ENCODE measurements at places on chromosomes 1 and 21.

- no peaks in the 10 kb centered on the region for H3K36me3 ChIP-seq
- no peak overlapping the region for H3K4me3 ChIP-seq
- no peaks in the 10 kb centered on the region for H3K4me1 ChIP-seq
- DNase-seq, result no peak
- no peaks in the 10 kb centered on the region for H3K27me3 ChIP-seq
These were observed 247.9 kb upstream of the LYPLAL1 start for GRCh38 chr1:218925777-218926176.

- no peak overlapping the region for H3K4me3 ChIP-seq
- H3K36me3 ChIP-seq, result no peaks in the 10 kb centered on the region
These were observed 186.5 kb upstream of the VAMP3 start for GRCh38 chr1:7584643-7585042.

- H3K36me3 ChIP-seq, result no peaks in the 10 kb centered on the region
- peaks cover 13% of the 10 kb centered on the region for H3K4me1 ChIP-seq
- peak overlapping the region; percentile 65 for H3K4me3 ChIP-seq
These were observed 398 bp upstream of the SLC30A10 start for GRCh38 chr1:219928791-219929118.

DNA sequence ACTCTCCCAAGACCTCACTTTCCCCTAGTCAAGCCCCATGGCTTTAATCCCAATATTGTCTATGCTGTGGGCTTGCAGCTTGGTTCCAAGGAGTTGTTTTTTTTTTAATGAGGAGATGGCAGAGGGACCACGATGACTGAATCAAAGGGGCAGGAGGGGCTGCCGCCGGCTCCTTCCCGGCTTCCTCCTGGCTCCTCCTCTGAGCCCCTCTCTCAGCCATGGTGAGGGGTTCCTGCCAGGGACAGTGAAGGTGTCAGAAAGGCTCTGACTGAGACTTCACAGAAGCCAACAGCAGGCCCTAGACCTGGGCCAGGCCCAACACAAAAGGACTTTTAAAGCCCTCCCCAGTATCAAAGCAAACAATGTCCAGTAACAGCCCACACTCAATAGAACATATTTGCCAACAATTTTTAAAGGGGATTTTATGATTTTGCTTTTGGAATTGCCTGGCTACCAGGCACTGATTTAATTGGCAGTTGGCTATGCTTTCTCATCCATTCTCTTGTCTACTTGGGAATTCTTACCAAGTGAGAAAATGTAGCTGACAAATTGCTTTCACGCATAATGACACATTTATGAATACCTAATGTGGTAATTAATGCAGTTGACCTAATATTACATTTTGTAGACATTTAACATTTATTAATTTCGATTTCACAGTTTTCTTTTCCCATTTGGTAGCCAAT, 54.2 kb downstream of the FBXO2 start:
- no peak overlapping the region for H3K27ac ChIP-seq
- H3K27me3 ChIP-seq, result peaks cover 69% of the 10 kb centered on the region
- no peaks in the 10 kb centered on the region for H3K4me1 ChIP-seq
- H3K4me3 ChIP-seq, result no peak overlapping the region

DNA sequence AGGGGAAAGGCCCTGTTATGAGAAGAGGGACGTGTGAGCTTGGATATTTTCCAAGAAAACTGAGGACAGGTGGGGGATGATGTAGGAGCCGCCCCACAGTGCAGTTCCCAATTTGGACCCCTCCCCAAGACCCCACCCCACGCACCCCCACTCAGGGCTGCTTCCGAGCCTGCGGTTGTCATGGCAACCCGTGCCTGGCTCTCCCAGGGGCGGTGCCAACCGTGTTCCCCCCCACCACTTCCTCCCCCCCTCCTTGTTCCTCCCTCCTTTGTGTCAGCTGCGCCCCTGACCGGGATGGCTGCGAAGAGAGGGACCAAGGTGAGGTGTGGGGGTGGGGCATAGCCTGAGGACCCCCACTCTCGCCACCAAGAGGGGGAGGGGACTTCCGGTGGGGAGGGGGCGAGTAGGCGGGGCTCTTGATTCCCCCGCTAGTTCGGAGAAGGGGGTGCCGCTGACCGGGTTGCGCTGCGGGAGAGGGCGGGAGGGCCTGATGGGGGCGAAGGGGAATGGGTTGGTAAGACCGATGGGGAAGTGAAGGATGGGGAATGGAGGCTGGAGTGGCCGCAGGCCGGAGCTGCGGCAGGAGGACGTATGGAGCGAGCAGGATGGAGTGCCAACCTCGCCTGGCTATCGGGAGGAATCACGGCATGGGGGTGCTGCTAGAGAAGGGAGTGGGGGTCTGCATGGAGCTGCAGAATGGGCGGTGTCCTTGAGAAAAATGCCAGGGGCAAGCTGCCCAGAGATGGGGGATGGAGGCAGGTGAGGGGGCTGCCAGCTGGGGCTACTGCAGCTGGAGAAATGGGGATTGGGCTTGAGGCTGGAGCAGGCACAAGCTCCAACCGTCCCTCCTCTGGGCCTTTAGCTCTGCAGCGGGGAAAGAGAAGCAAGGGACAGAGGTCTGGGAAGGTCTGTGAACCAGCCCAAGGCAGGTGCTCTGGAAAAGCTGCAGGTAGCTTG, 953 bp downstream of the TRIM46 start:
- H3K27ac ChIP-seq, result no peak overlapping the region
- no peak for DNase-seq
- peaks cover 27% of the 10 kb centered on the region for H3K27me3 ChIP-seq
- peaks cover 42% of the 10 kb centered on the region for H3K4me1 ChIP-seq
- H3K36me3 ChIP-seq, result peaks cover 12% of the 10 kb centered on the region

GRCh38 chr1:26213335-26213905, 20.6 kb upstream of the CEP85 start:
- H3K4me3 ChIP-seq, result no peak overlapping the region
- no peaks in the 10 kb centered on the region for H3K27me3 ChIP-seq
- no peak overlapping the region for H3K27ac ChIP-seq
- no peaks in the 10 kb centered on the region for H3K36me3 ChIP-seq

- peak within 1 kb of the TSS; percentile 99 for H3K27ac ChIP-seq
- H3K4me3 ChIP-seq, result peak within 1 kb of the TSS; percentile 89
- peak; percentile 61 for DNase-seq
- H3K36me3 ChIP-seq, result peaks cover 35% of the 10 kb centered on the region
- peaks cover 90% of the 10 kb centered on the region for H3K4me1 ChIP-seq
These were observed at the start of gene PRDX6 for GRCh38 chr1:173477286-173478093. Gene PRDX6, plus strand, starts transcription at chr1:173477335. Its CDS starts 63 bp downstream, at chr1:173477398.

GRCh38 chr1:223248001-223248769, 105.1 kb upstream of the TLR5 start:
- no peak overlapping the region for H3K27ac ChIP-seq
- H3K36me3 ChIP-seq, result no peaks in the 10 kb centered on the region
- no peaks in the 10 kb centered on the region for H3K27me3 ChIP-seq
- H3K4me3 ChIP-seq, result no peak overlapping the region

DNA sequence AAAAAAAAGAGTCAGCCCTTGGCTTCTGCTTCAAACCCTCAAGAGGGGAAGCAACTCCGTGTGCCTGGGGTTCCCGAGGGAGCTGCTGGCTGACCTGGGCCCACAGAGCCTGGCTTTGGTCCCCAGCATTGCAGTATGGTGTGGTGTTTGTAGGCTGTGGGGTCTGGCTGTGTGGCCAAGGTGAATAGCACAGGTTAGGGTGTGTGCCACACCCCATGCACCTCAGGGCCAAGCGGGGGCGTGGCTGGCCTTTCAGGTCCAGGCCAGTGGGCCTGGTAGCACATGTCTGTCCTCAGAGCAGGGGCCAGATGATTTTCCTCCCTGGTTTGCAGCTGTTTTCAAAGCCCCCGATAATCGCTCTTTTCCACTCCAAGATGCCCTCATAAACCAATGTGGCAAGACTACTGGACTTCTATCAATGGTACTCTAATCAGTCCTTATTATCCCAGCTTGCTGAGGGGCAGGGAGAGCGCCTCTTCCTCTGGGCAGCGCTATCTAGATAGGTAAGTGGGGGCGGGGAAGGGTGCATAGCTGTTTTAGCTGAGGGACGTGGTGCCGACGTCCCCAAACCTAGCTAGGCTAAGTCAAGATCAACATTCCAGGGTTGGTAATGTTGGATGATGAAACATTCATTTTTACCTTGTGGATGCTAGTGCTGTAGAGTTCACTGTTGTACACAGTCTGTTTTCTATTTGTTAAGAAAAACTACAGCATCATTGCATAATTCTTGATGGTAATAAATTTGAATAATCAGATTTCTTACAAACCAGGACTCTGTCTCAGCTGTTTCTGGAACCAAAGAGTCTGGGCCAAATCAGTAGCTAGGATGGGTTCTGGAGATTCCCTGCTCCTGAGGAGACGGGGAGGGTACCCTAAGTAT, 26.8 kb upstream of the KDM4A start:
- no peak for DNase-seq
- no peak overlapping the region for H3K27ac ChIP-seq
- no peak overlapping the region for H3K4me3 ChIP-seq
- no peaks in the 10 kb centered on the region for H3K4me1 ChIP-seq
- peaks cover 7% of the 10 kb centered on the region for H3K27me3 ChIP-seq
- no peaks in the 10 kb centered on the region for H3K36me3 ChIP-seq

- peaks cover 6% of the 10 kb centered on the region for H3K27me3 ChIP-seq
- peaks cover 15% of the 10 kb centered on the region for H3K4me1 ChIP-seq
- no peaks in the 10 kb centered on the region for H3K36me3 ChIP-seq
- no peak overlapping the region for H3K27ac ChIP-seq
- H3K4me3 ChIP-seq, result no peak overlapping the region
These were observed 81.2 kb downstream of the KCNN3 start for GRCh38 chr1:154788886-154789285.

DNA sequence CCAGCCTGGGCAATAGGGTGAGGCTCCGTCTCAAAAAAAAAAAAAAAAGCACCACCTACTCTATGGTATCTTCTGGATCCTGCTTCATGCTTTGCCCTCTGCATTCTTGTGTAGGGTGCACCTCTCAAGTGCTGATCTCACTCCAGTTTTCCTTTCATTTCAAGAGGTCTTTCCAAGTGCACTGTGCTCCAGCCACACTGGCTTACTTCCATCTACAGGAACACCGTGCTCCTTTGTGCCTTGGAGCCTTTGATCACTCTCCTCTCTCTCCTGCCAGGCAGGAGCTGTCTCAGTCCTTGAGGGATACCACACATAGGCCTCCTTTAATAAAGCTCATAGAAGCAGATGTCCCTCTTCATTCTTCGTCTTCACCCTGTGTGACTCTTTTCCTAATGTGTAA, 55.4 kb upstream of the GREM2 start:
- no peak overlapping the region for H3K27ac ChIP-seq
- no peaks in the 10 kb centered on the region for H3K27me3 ChIP-seq
- no peaks in the 10 kb centered on the region for H3K36me3 ChIP-seq
- H3K4me1 ChIP-seq, result no peaks in the 10 kb centered on the region
- H3K4me3 ChIP-seq, result no peak overlapping the region

- DNase-seq, result no peak
- H3K27me3 ChIP-seq, result no peaks in the 10 kb centered on the region
These were observed 8.4 kb upstream of the ZNF697 start for GRCh38 chr1:119656410-119656955.

- no peaks in the 10 kb centered on the region for H3K27me3 ChIP-seq
- no peak overlapping the region for H3K27ac ChIP-seq
- no peak for DNase-seq
- H3K4me1 ChIP-seq, result no peaks in the 10 kb centered on the region
- no peaks in the 10 kb centered on the region for H3K36me3 ChIP-seq
- H3K4me3 ChIP-seq, result no peak overlapping the region
These were observed 456.0 kb upstream of the PKN2 start for GRCh38 chr1:88228114-88228513.

GRCh38 chr1:32538887-32539583, at the start of gene ZBTB8A:
Gene ZBTB8A, plus strand, starts transcription at chr1:32539427. Its CDS starts 53,505 bp downstream, at chr1:32592932.
- peak within 1 kb of the TSS; percentile 85 for H3K27ac ChIP-seq
- peak; percentile 18 for DNase-seq
- no peaks in the 10 kb centered on the region for H3K36me3 ChIP-seq
- peak within 1 kb of the TSS; percentile 76 for H3K4me3 ChIP-seq
- no peaks in the 10 kb centered on the region for H3K27me3 ChIP-seq

- no peak overlapping the region for H3K27ac ChIP-seq
- H3K4me3 ChIP-seq, result no peak overlapping the region
- no peaks in the 10 kb centered on the region for H3K4me1 ChIP-seq
- no peak for DNase-seq
These were observed 2.1 kb upstream of the CAPN8 start for GRCh38 chr1:223667484-223668182.

GRCh38 chr21:45875881-45876280, 105.7 kb upstream of the COL6A1 start:
- H3K36me3 ChIP-seq, result no peaks in the 10 kb centered on the region
- H3K4me1 ChIP-seq, result peaks cover 15% of the 10 kb centered on the region
- H3K27ac ChIP-seq, result no peak overlapping the region

DNA sequence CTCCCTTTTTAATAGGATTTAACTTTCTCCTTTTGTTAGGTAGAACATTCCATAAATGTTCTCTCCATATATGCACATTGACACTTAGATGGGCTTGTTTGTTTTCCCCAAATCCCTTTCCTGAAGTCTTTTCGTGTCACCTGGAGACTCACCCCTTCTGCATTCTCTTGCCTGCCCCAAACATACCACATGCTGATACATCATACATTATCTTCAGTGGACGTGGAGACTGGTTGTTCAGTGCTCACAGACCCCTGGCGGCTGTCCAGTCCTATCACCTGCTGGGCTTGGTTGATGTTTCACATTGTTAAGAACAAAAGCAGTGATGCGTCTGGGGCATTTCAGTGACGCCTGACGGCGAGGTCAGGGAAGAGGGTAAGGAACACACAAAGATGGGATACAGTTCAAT, 22.2 kb downstream of the FMOD start:
- H3K4me1 ChIP-seq, result peaks cover 46% of the 10 kb centered on the region
- no peak for DNase-seq
- no peaks in the 10 kb centered on the region for H3K36me3 ChIP-seq
- peak overlapping the region; percentile 95 for H3K27ac ChIP-seq
- H3K27me3 ChIP-seq, result no peaks in the 10 kb centered on the region
- H3K4me3 ChIP-seq, result no peak overlapping the region

GRCh38 chr1:2640626-2641025, 7.8 kb upstream of the MMEL1 start:
- H3K36me3 ChIP-seq, result no peaks in the 10 kb centered on the region
- no peak overlapping the region for H3K27ac ChIP-seq
- H3K4me3 ChIP-seq, result no peak overlapping the region
- H3K4me1 ChIP-seq, result peaks cover 24% of the 10 kb centered on the region
- H3K27me3 ChIP-seq, result peaks cover 1% of the 10 kb centered on the region

DNA sequence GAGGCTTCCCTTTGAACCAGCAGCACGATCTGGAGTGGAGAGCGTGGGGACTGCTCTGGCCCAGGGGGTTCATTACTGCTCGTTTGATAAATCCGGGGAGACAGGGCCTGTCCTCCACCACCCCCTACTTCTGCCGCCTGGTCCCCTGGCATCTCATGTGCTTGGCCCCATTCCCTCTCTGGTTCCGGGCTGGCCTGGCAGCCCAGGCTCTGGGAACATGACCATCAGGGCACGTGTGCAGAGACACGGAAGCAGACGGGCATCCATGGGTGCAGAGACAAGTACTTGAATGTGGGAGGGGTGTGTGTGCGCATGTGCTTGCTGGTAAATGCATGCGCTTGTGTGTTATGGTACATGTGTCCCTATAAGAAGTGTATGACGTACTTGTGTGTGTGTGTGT, 75.5 kb downstream of the KIRREL1 start:
- DNase-seq, result no peak
- peaks cover 67% of the 10 kb centered on the region for H3K4me1 ChIP-seq
- no peak overlapping the region for H3K4me3 ChIP-seq
- no peak overlapping the region for H3K27ac ChIP-seq
- no peaks in the 10 kb centered on the region for H3K27me3 ChIP-seq

- peak overlapping the region; percentile 90 for H3K4me3 ChIP-seq
- no peak for DNase-seq
- no peaks in the 10 kb centered on the region for H3K27me3 ChIP-seq
These were observed 3.3 kb downstream of the CAPN2 start for GRCh38 chr1:223715604-223716172.

GRCh38 chr21:42443876-42444744, 40.4 kb downstream of the UBASH3A start:
- no peaks in the 10 kb centered on the region for H3K4me1 ChIP-seq
- H3K27me3 ChIP-seq, result peaks cover 42% of the 10 kb centered on the region
- no peak overlapping the region for H3K27ac ChIP-seq
- H3K36me3 ChIP-seq, result no peaks in the 10 kb centered on the region
- no peak overlapping the region for H3K4me3 ChIP-seq

All from left ventricle myocardium inferior (tissue), 1 donor.